ENCODE measurements at places on chromosomes 13 and 19.

DNA sequence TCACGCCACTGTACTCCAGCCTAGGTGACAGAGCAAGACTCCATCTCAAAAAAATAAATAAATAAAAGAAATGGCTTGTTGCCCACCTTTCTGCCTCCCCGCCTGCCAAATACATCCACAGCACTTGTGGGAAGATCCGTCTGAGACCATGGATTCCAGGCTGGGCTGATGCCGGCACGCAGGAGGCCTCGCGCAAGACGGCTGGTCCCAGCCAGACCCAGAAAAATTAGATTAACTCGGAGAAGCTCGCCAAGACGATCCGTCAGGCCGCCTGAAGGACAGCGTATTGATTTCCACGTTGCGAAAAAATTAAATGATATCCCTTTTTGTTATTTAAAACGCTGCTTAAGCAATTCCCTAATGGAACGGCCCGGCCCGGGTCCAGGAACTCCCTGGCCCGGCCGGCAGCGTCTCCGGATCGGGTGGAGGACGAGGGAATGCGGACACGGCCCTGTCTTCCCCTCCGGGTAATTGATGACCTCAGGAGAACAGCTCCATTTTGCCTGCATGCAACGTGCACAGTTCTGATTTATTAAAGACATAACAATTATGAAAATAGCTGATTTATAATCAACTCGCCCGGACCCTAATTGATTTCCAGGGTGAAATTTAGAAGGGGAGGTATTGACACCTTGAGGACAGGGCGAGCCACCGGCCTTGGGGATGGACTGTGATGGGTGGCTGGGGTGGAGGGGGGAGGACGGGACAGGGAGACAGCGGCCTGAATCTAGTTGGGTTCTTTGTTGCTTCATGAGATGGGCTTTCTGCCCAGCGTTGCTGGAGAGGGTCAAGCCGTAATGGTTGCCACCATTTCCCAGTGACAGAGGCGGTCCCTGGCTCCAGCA, 52.1 kb downstream of the ZNRF4 start:
- DNase-seq, result no peak

- no peak for DNase-seq
Measured at GRCh38 chr13:20506696-20507095, 19.0 kb downstream of the CRYL1 start.

GRCh38 chr19:52602941-52603340, 32.9 kb downstream of the ZNF701 start:
- DNase-seq, result no peak

GRCh38 chr19:11141937-11142527, 13.6 kb downstream of the SPC24 start:
- DNase-seq, result no peak

- no peak for DNase-seq
Measured at GRCh38 chr13:28173793-28174192, 35.4 kb downstream of the PAN3 start.

GRCh38 chr19:18473003-18473705, 35.2 kb upstream of the ISYNA1 start:
- DNase-seq, result no peak

- DNase-seq, result no peak
Measured at GRCh38 chr13:33509642-33510229, 224.2 kb upstream of the STARD13 start.

DNA sequence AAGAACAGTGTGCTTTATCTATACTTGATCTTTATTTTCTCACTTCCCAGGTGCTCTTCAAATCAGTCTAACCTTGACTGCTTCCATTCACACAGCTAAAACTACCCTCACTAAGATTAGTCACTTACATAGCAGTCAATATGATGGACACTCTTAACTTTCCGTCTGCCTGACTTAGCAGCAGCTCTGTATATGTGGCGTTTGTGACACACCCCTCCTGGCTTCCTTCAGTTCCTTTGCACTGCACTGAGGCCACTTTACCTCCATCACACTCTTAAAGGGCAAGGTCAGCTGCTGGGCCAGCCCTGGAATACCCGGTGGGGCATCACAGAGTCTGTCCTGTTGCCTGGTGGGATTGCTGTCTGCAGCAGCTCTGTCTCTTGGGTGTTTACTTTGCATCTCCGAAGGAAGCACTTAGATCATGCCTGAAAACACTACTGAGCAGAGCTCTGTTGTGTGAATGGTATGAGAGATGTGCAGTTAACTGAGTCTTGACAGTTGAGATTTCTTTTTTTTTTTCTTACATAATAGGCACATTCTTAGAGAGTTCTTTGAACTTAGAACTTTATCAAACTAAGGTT, 35.6 kb upstream of the IL17D start:
- DNase-seq, result no peak

GRCh38 chr19:1026783-1027649, 608 bp downstream of the CNN2 start:
- DNase-seq, result no peak

- no peak for DNase-seq
Measured at GRCh38 chr13:91375116-91375729, 23.2 kb upstream of the GPC5 start.

DNA sequence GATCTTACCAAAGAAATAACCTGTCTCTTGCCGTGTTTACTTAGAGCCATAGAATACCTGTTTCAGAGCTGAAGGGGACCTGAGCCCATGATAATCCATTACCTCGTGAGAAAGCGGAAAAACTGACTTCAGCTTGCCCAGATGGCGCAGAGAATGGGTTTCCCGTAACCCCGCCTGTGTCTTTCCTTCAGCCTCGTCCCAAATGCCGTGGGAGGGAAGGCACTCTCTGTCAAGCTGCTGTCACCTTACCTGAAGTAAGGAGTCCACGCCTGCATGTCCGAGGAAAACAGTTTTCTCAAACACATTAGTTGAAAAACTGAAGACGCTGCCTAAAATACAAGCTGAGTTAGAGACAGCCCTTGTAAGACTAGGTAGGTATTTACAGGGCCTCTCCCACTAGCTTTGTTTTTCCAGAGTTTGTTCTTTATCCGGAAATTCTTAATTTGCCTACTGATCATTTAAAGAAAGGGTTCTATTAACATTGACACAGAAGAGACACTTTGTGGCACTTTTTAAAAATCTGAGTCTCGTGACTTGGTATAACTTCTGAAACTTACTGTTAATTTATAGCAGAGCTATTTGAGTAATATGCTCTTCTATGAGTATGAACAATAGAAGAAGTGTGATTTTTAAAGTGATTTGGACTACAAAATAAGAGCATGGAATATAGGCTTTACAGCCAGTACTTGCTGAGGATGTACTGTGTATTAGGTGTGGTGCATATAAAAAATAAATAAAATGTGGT, 1.3 kb upstream of the INTS6 start:
- no peak for DNase-seq

- DNase-seq, result no peak
Measured at GRCh38 chr13:76837801-76838200, 48.4 kb downstream of the KCTD12 start.

- DNase-seq, result no peak
Measured at GRCh38 chr13:19845758-19846157, 17.7 kb downstream of the ZMYM5 start.

DNA sequence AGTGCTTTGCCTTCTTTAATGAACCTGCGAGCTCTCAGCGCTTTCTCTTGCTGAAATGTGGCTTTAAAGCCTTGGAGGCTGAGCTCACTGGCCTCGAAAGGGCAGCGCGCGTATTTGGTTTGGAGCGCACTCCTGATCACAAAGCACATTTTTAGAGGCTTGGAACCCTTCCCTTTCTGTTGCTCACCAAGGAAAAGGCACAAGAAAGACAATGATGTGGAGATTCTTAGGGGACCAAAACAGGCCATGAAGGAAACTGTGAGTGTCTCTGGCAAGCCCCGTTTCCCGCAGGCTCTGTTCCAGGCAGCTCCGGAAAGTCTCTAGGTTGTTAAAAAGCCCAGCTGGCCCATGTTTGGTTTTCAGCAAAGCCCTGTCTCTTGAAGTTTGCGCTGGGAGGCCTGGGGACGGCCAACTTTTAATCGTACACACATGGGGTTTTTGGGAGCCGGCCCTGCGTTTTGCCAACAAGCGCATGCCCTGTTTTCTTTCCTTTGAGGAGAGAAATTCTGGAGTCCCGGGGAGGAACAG, 9.4 kb upstream of the SPC24 start:
- no peak for DNase-seq

- peak; percentile 79 for DNase-seq
Measured at GRCh38 chr13:99434258-99434788, 66.9 kb upstream of the TM9SF2 start.

DNA sequence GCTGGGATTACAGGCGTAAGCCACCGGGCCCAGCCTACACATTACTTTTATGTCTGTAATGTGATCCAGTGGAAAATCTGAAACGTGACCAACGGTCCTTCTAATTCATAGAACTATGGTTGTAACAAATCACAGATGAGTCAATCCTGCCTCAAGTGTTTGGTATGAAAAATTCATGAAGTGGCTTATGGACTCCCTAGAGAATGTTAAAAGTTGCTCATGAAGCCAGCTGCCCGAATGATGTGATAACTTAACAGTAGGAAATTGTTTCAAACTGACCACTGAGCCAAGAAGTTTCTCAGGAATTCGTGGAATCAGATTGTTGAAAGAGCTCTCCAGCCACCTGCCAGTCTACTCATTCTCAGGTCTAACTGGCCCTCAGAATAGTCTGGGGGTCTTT, 59.4 kb upstream of the FARP1 start:
- DNase-seq, result no peak

GRCh38 chr19:42529248-42529764, 1.0 kb upstream of the CEACAM1 start:
- DNase-seq, result peak; percentile 60

GRCh38 chr13:114134111-114134943, 1.9 kb upstream of the RASA3 start:
- DNase-seq, result no peak

DNA sequence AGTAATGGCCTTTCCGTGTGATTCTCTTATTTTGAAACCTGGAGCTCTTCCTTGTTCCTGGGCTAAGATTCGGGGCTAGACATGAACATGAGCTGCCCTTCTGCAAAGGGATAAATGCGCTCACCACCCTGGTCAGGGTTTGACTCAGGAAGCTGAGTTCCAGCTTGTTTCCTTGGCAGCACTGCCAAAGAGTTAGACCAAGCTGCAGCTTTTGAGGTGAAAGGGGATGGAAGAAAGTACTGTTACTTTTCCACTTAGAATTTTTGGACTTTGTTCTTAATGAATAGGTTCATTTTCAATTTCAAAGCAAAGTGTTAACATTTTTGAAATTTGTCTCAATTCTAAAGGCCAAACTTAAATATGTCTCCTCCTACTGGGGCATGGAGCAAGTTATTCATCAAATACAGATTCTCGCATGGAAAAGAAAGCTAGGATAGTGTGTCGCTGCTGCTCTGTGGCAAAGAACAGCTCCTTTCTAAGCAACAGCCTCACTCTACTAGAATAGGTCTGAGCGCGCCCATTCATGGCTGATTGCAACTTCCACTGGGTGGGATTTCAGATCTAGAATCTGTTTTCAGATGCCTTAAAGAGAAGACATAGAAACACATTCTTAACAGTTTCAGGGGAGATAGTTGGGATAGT, 2.2 kb downstream of the RGCC start:
- no peak for DNase-seq

GRCh38 chr13:112819816-112820215, 130.0 kb downstream of the ATP11A start:
- no peak for DNase-seq

- DNase-seq, result no peak
Measured at GRCh38 chr19:18723871-18724377, 40.4 kb downstream of the CRTC1 start.

DNA sequence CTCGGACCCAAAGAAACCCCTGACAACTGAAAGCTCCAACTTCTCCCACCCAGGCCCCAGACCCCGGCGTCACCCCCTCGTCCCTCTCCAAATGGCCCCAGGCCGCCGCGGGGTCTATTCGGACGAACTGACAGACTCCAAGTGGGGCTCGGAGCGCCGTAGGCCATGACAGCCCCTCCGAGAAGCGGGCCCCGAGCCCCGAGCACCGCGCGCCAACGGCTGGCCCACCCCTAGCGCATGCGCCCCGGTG, 360 bp downstream of the DDX39A start:
- no peak for DNase-seq

- no peak for DNase-seq
Measured at GRCh38 chr13:106656186-106656585, 88.2 kb upstream of the ARGLU1 start.

- no peak for DNase-seq
Measured at GRCh38 chr13:109778102-109778542, 8.3 kb downstream of the IRS2 start.

GRCh38 chr13:95403349-95404140, 102.3 kb upstream of the ABCC4 start:
- no peak for DNase-seq

DNA sequence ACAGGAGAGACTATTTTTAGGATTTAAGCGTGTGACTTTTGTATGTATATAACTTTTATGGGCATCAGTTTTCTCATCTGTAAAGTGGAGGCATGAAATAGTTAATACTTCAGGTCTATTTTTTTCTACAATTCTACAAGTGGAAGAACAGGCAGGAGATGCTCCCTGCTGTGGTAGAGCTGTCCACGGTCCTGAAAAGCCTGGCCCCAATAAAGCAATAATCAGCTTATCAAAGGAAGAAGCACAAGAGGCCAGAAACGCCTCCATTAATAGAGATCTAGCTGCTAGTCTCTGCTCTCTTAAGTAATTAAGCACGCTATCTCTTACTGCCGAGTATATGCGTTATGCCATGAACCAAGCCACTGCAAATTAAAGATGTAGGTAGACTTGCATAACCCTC, 28.0 kb upstream of the WASF3 start:
- DNase-seq, result no peak

GRCh38 chr13:28545583-28546333, 50.8 kb upstream of the FLT1 start:
- DNase-seq, result no peak

GRCh38 chr13:30868799-30869470, 37.1 kb upstream of the MEDAG start:
- DNase-seq, result no peak

- no peak for DNase-seq
Measured at GRCh38 chr19:38358071-38358470, 16.3 kb upstream of the PSMD8 start.

GRCh38 chr19:46789371-46789770, 977 bp upstream of the SLC1A5 start:
- DNase-seq, result no peak

GRCh38 chr19:49132974-49133609, 13.7 kb downstream of the PPFIA3 start:
- no peak for DNase-seq

DNA sequence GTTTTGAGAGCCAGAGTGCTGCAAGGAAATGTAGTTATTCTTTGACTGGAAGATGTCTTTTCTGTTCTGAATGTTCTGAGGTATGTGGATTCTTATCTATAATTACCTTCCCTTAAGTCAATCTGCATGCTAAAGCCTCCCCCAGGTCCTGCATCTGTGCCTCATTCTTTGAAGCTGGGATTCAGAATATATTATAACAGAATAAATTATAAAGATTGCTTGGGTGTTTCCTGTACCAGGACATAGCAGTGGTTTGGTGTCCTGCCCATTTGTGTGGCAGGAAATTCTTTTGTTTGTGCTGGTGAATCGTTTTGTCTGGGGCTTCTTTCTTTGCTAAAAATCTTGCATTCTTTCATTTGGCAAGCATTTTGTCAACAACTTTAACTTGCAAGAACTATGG, 60.2 kb downstream of the ITGBL1 start:
- no peak for DNase-seq

Data from T-cell (primary cell).